ENCODE measurements at places on chromosomes 3 and 15.

- no peak for DNase-seq
Measured at GRCh38 chr3:110459021-110459420, 612.6 kb upstream of the NECTIN3 start.

DNA sequence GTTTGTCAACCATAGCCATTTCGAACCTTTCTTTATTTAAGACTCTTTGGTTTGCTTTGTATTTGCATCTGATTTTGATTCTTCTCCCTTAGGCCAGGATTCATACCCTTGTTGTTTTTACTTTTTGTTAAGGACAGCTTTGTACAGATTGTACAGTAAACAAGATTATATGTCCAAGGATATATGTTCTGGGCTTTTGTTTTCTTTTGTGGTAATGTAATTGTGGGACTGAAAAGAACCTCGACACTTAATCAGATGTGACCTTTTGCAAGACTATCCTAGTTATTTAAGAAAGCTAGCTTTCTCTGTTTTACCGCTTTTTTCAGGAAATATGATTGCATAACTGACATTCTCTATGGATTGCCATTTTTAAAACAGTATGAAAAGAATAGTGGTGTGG, 67.0 kb upstream of the SAMMSON start:
- no peak for DNase-seq

GRCh38 chr3:32940726-32941125, 10.7 kb upstream of the CCR4 start:
- no peak for DNase-seq

DNA sequence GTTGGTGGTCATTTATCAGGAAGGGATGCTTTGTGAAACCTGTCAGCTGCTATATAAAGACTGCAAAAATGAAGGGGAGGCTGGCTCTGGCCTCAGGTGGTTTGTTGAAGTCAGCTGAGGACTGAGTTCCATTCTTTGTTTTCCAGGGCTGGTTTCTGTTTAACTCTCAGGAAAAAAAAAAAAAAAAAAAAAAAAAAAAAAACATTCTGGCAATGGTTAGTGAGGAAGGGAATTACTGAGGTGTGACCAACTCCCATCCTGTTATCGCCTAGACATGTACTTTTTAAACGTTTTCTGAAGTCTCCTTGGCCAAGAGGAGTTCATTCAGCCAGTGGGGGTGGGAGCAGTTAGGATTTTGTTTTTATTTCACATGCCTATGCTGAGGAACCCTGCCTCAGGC, 316.3 kb downstream of the OXSM start:
- no peak for DNase-seq

DNA sequence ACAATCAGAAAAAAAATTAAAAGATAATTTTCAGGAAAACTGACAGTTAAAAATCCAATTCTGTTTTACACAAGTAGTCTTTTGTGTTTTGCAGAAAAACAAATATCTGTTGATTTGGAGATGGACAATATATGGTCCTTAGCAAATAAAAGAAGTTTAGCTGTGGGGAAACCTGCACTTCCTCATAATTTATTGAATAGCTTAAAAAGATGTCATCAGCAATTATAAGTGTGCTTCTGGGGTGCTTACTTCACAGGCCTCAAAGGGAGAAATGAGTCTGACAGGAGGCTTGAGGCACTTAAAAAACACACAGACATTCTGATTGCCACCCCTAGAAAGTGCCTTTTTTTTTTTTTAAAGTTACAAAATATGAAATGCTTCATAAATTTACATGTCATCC, 31.6 kb upstream of the CERS3 start:
- no peak for DNase-seq

GRCh38 chr3:47899495-47900108, 96.7 kb downstream of the DHX30 start:
- DNase-seq, result no peak

DNA sequence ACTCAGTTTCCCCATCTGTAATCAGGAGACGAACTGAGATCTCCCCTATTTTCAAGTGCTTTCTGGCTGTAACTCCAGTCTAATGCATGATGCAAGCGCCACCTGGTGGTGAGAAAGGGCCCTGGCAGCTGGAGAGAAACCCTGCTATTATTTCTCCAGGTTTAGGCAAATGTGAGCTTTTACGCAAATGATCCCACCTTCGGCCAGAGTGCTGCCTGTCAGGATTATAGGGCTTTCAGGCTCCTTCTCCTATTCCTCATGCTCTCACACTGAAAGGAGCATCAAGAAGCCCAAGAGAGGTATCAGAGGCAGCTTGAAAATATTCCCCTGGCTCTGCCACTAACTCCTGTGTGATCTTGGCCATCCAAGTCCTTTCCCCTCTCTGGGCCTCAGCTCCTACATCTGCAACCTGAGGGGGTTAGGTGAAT, 93.9 kb upstream of the RASGRF1 start:
- peak; percentile 78 for DNase-seq

DNA sequence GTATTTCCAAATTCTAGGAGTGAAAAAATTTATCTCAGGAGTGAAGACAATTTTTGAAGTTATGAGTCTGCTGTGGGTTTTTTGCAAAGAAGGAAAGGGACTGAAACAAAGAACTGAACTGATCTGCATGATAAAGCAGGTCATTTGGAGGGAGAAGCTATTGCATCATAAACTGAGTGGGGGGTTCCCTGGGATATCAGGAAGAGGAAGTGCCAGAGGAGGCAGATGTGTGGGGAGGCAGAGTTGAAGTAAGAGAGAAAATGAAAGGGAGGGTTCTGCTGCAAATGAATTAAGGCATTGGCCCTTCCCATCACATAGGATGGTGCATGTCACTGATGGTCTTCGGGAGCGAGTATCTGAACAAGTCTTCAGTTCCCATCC, 379.2 kb downstream of the VPS13C start:
- DNase-seq, result no peak

DNA sequence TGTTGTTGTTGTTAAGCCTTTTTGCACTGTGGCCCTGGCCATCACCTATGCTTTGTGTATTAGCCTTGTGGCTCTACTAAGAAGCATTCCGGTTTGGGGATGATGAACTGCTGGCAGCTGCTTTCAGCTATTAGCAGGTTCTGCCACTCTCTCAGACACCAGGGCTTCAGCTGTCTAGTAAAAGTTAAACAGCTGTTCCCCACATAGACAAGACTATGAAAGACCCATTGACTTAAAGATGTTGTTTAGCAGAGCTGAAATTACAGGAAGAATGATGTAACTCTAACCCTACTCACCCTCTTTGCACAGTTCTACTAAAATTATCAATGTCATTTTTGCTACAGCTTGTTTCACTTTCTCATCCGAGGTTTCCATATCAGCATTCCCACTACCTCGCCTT, 131.2 kb upstream of the CGNL1 start:
- DNase-seq, result no peak

DNA sequence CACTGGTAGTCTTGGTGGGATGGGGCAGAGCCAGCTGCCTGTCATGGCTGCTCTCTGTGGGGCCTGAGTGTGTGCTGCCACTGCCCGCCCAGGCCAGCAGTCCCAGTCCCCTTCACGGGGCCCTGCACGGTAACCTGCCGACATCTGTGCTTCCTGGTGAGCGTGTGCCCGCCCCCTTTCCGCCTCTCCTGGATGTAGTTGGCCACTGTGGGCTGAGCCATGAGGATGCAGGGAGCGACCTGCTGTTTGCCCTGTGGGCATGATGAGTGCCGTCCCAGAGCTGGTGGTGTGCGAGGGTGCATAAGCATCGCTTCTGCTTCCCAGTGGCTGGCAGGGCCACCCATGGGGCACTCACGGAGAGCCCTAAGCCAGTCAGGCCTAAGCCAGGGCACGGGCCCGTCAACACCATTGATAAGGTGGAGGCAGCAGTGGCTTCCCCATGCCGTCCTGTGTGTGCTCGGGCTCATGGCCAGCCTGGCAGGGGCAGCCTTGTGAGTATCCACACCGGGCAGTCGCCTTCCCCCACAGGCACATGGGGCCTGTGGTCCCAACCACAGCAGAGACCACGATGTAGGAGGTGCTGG, 14.6 kb downstream of the PLXNA1 start:
- no peak for DNase-seq

GRCh38 chr3:48952510-48953118, 34.0 kb downstream of the ARIH2 start:
- peak; percentile 21 for DNase-seq

DNA sequence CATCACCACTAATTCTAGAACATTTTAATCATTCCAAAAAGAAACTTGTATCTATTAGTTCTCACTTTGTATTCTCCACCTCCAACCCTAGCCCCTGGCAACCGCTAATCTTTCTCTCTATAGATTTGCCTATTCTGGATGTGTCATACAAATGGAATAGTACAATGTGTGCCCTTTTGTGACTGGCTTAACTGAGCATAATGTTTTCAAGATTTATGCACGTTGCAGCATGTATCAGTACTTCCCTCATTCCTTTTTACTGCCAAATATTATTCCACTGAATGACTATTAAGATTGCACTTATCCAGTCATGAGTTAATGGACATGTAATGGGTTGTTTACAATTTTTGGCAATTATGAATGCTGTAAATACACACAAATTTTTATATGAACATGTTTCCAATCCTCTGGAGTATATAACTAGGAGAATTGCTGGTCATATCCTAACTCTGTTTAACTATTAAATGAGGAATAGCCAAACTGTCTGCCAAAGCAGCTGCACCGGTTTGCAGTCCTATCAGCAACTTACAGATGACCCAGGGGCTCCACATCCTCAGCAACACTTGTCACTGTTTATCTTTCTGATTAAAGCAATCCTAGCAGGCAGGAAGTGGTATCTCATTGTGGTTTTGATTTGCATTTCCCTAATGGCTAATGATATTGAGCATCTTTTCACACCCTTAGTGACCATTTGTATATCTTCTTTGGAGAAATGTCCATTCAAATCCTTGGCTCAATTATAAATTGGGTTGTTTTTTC, 42.9 kb downstream of the DCUN1D1 start:
- DNase-seq, result no peak

DNA sequence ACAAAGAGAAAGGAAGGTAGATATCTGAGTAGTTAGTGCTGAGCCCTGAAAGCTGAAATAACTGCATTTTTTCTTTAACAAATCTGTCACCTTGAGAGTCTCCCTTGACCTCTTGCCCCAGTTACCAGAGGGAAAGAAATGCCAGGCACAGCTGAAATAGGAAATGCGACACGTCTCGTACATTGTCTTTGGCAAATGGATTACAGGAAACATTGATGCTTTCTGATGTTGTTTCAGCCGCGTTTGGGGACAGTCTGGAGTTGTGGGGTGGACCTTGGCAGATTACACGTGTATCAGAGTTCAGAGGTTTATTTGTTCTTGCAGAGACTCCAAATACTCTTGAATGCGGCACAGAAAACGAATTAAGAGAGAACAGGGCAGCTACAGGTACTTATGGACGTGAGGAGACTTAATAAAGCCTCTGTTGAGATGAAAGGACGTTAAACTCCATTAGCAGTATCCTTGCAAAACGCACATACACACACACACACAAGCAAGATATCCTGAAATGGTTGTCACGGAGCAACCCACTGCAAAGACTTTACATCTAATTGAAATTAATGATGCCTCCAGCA, 272.8 kb upstream of the RORA start:
- DNase-seq, result no peak

GRCh38 chr3:194093842-194094241, 42.1 kb upstream of the HES1 start:
- DNase-seq, result peak; percentile 37

DNA sequence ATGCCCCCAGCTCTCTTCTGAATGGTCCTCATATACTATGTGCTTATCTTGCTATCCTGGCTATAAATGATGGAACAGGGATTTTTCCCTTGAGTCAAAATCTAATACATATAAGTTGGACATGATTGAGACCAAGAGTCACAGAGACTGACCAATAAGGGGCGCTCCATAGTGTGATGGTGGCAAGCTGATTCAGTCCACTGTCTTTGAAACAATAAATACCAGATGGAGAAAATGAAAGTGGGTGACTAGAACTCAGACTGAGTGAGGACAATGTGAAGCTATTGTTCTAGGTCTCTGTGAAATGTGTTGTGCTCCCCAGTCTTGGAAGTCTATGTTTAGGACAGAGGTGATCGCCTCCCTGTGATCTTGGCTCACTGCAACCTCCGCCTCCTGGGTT, 10.6 kb upstream of the FSTL1 start:
- no peak for DNase-seq

DNA sequence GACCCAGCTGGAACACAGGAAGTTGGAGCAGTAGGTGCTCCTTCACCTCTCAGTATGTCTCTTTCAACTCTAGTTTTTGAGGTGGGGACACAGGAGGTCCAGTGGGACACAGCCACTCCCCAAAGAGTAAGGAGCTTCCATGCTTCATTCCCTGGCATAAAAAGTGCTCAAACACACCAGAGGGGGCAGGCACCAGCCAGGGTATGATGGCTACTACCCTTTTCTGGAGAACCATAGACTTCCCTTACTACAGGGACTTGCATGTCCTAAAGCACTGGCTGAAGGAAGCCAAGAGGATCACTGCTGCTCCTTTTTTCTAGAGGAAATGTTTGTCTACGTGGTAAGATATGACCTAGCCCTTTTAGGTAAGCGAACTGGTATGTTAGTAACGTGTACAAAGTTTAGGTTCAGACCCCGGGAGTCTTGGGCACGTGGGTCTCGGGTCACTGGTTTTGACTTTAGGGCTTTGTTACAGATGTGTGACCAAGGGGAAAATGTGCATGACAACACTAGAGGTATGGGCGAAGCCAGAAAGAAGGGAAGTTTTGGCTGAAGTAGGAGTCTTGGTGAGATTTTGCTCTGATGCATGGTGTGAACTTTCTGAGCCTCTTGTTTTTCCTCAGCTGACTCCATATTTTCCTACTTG, 11.9 kb downstream of the IL17RB start:
- DNase-seq, result no peak
